T-helper 1 cell (primary cell): ENCODE measurements at places on chromosomes 6 and 20.
A peak's percentile ranks its signal among the peaks of the same experiment; 100 is the strongest.

GRCh38 chr6:154909311-154909710 is 85.8 kb upstream of the TIAM2 start:
- no peak for DNase-seq

DNA sequence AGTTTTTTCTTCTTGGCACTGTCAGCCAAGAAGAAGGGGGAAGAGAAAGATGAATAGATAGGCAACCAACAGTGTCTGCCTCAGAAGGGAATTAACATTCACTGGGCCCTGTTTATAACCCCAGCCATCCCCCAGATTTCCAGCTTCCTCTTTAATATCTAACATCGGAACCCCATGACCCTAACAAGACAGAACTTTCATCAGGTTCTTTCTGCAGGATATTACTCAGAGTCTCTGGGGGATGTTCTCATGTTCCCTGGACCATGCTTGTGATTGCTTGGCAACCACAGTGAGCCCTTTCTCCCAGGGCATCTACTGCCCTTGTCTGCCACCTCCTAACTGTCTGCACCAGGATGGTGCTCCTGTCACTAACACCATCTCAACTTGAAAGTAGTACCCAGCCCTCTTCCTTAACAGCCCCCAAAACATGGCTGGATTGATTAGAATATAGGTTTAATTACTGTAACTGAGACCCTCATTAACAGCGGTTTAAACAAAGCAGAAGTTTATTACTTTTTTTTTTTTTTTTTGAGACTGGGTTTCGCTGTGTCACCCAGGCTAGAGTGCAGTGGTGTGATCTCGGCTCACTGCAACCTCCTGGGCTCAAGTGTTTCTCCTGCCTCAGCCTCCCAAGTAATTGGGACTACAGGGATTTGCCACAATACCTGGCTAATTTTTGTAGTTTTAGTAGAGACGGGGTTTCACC is 12.0 kb upstream of the PTPN1 start:
- DNase-seq = no peak

DNA sequence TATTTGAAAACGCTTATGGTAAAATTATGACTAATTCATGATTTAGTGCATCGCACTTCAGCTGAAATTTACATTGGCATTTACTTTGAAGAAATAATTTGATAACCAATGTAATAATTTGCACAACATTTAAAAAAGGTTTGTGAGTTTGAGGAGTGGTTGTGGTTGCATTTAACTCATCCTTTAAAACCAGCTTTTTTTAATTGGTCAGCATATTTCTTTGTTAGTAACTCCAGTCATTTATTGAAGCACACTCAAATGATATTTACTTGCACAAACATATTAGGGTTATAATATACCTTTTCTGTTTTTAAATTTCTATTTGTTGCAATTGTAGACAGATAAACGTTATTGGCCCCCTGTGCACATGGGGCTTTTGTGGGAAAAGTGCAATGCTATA is 78.1 kb upstream of the AHI1 start:
- no peak for DNase-seq

DNA sequence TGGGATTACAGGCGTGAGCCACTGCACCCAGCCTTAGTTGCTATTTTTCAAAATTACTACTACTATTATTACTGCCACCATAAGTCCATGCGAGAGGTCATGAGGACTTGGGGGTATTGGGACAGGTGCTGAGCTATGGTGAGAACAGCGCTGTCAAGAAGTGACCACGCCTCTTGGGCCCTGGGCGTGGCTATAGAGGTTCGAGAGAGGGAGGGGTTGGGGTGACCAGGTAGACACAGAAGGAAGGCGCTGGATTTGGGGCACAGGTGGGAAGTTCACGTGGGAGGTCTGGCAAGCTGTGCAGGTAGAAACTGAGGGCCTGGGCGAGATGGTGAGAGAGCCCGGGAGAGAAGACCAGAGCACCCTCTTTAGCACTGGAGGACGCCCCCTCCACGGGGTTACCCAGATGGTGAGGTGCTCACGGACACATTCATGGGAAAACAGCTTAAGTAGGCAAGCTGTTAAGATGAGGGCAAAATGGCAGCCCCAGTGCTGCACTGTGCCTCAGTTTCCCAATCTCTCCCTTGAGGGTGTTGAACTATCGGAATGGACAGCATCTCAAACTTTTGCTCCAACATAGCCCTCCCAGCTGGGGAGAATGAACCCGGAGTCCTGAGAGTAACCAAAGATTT is 61.0 kb downstream of the RAB44 start:
- DNase-seq = no peak

- no peak for DNase-seq
These were observed 150.1 kb downstream of the ELOVL4 start for GRCh38 chr6:79797163-79797764.

- DNase-seq = no peak
These were observed 235.8 kb downstream of the ALDH8A1 start for GRCh38 chr6:134714113-134714512.

DNA sequence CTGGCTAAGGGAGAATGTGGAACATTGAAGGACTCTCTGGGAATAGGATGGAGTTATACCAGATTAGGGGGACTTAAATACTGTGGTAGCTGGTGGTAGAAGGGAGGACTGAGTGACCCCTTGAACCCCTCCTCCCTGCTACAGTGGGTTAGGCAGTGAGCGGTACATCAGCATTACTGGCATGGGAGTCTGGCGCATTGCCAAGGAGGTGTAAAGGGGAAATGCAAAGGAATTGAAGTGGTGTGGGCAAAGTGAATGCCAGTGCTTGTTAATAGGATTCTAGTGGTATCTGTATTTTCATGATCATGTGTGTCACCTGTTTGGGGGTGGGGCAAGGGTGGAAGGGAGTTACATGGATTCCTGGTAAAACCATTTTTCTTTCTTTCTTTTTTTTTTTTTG is 60.1 kb downstream of the GFRA4 start:
- no peak for DNase-seq

GRCh38 chr6:71080133-71080532 is 123.3 kb upstream of the B3GAT2 start:
- DNase-seq = no peak

DNA sequence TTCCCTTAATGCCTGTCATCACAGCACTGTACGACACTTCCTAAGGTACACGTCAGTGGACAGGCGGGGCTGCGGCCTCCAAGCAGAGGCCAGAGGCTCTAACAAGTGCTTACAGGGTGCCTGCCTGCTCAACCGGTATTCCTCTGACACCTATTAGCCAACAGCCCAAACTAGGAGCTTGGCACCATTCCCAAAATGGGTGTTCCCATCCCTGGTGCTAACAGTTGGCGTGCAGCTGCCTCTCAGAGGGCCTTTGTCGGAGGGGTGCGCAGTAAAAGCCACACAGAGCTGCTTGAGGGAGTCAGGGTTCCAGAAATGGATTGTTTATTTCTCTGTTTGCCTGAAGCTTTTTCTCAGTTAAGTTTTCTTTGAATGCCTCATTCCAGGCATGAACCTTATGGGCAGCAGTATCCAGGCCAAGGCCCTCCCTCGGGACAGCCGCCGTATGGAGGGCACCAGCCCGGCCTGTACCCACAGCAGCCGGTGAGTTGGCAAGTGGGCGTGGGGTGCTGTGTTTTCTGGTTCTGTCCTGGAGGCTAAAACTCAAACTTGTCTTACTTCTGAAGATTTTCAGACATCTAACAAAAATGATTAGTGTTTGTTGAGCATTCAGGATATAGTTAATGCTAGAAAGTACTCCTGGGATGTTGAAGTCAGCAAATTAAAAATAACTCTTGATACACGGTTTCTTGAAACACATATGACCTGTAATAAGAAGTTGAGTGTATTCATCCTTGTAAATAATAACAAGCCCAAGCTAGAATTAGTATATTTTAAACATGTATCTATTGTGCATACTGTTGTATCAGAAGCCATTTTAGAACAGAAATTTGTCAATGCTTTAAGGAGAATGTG is 124.7 kb downstream of the TMEM242 start:
- no peak for DNase-seq

GRCh38 chr20:12327205-12327604 is 409.5 kb downstream of the BTBD3 start:
- no peak for DNase-seq

- no peak for DNase-seq
These were observed 1.1 kb upstream of the DCBLD1 start for GRCh38 chr6:117481278-117481925.

GRCh38 chr20:17579369-17580039 is 9.6 kb downstream of the DSTN start:
- no peak for DNase-seq

GRCh38 chr20:37282556-37282955 is 6.9 kb upstream of the MANBAL start:
- no peak for DNase-seq

- DNase-seq = no peak
These were observed 35.2 kb downstream of the ADGB start for GRCh38 chr6:146634022-146634421.

DNA sequence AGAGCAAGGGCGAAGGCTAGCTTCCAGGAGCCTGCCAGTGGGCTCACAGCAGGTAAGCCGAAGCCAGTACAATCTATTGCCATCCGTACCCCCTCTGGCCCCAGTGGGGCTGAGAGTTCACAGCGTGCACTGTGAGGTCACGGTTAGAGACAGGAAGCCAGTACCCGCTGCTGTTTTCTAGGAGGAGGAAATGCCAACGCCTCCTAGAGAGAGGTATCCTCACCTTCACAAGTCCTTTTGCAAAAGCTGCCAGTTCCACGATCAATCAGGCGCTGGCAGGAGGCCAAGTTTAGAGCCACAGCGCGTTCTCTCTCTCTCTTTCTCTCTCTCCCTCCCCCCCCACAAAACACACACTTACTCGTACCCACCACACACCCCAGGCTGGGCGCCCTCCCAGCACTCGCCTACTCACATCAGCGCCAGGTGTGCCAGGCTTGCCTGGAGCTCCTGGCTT is 22.5 kb downstream of the COL9A1 start:
- DNase-seq = no peak

- peak; percentile 90 for DNase-seq
These were observed 6.3 kb upstream of the DHX16 start for GRCh38 chr6:30678964-30679726.

GRCh38 chr6:31799781-31800180 is 4.2 kb upstream of the VARS1 start:
- DNase-seq = no peak

DNA sequence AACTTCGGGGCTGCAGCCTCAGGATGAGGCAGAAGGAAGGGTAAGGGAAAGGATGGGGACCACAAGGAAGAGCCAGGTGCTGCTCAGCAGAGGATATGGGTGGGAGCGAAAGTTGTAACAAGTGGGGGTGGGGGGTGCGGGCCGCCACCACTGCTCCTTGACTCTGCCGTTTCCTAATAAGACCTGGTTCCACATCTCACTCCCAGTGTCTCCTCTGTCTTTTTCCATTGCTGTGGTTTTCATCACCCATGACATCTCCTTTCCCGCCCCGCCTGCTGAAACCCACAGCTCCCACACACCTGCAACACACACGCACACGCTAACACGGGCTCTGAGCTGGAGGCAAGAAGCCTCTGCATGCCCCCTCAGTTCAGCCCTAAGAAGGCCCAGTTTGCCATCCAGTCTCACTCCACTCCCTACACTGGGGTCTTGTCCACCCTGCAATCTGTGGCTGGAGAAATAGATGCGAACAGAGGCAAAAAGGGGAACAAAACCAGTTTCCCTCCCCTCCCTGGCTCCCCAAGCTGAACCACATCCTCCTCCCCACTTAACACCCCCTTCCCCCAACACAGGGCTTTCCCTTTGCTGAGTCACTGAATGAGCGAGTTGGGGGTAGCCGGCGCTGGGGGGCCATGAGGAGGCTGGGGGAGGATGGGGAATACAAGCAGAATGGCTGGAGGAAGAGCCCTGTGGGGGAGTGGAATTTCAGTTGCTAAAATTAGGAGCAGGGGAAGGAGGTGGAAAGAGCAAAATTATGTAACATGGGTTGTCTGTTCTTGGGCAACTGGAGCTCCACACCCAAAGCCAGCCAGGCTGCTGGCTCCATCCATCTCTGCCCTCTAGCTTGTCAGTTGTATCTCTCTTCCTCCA is 11.5 kb downstream of the NFKBIL1 start:
- peak; percentile 55 for DNase-seq

GRCh38 chr6:71203206-71203605 is 85.4 kb upstream of the OGFRL1 start:
- no peak for DNase-seq

DNA sequence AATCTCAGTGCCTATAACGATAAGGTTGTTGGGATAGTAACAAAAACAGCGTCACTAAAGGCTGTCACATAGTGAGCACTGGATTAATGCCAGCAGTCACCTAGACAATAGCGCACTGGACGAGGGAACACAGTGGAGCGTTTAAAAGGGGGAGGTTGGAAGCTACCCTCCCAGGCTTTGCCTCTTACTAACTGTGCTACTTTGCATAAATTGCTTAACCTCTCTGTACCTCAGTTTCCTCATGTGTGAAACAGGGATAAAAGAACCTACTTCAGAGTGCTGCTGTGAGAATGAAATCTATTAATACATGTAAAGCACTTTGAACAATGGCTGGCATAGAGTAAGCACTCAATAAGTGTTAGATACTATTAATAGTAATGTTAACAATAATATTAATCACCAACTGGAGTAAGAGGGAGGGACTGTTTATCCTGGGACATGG is 10.5 kb downstream of the BCL2L1 start:
- DNase-seq = no peak

- DNase-seq = no peak
These were observed 36.1 kb downstream of the NCR2 start for GRCh38 chr6:41371461-41371991.

DNA sequence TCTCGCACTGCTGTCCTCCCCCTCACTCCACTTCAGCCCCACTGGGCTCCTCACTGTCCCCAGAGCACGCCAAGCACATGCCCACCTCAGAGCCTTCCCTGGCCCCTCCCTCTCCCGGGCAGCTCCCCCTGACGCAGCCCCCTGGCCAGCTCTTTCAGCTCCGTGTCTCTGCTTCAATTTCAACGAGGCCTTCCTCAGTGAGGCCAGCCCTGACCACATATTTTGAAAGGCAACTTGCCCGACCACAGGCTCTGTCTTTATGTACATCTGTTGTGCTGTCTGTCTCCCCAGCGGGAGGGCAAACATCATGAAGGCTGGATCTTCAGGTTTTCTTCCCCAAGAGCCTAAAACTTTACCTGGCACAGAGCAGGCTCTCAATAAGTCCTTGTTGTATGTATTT is 44.6 kb downstream of the JPH2 start:
- DNase-seq = no peak

DNA sequence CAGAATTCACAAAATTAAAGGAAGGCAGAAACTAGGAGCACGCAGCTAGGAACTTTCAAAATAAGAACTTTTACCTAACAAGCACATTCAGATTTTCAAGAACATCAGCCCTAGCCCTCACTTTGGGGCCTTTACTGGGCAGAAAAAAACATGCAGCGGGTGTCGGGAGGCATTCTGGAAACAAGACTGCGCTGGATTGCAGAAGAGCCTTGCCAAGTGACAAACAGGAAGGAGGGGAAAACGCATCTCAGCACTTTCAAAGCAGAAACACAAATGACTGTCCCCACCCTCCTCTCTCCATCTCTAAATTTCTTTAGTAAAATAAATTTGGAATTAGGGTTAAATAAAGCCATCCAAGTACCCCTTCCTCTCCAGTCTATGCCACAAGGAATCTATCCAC is 74.6 kb upstream of the RREB1 start:
- DNase-seq = no peak

GRCh38 chr20:63072991-63073737 is 66.4 kb upstream of the BHLHE23 start:
- no peak for DNase-seq

- DNase-seq = peak; percentile 13
These were observed 539 bp downstream of the TMEM200A start for GRCh38 chr6:130366107-130367005.
